ENCODE measurements at places on chromosomes 5 and 9.

GRCh38 chr9:34451545-34451944, 6.8 kb downstream of the FAM219A start:
- no peak for DNase-seq

GRCh38 chr5:125408448-125409233, 662.2 kb upstream of the ZNF608 start:
- no peak for DNase-seq

- no peak for DNase-seq
Observed at GRCh38 chr5:7325975-7326913, 69.7 kb upstream of the ADCY2 start.

DNA sequence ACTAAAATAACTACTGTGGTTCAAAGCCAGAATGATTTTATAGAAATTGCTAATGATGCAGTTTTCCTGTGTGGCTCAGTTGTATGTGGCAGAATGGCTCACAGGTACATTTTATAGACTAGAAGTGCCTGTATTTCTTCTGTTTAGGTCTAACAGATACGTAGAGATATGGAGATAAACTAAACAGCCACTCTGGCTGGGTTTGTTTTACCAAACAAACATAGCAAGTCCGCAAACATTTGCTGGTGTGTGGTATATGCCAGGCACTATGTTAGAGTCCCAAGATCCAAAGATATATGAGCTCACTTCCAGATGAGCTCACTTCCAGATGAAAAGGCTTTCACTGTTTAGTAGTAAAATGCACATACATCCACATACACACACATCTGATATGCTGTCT, 24.4 kb downstream of the ADRB2 start:
- no peak for DNase-seq

GRCh38 chr5:54669845-54670244, 152.3 kb downstream of the SNX18 start:
- no peak for DNase-seq
